ENCODE measurements at places on chromosomes 7 and 10. TPM values are rescaled to one million over a fixed set of nuclear protein-coding genes. Genes with fewer than 3 reads are reported as not detected.

The WNT8B gene
- total RNA-seq: not detected

The ASB10 gene
- total RNA-seq: not detected

The SLIT1 gene
- 0.31 TPM for total RNA-seq

The CTAGE8 gene
- not detected for total RNA-seq

The BLVRA gene
- 35.8 TPM for total RNA-seq

The IFIT1B gene
- 0.06 TPM for total RNA-seq

The SPDYE9 gene
- total RNA-seq: not detected

The UCMA gene
- total RNA-seq: not detected

The LRRN3 gene
- total RNA-seq: 42.8 TPM

The ELN gene
- total RNA-seq: 55.2 TPM

The TACC2 gene
- total RNA-seq: 14.1 TPM

The PRLHR gene
- not detected for total RNA-seq

The COMMD3 gene
- 68.8 TPM for total RNA-seq

The ADARB2 gene
- not detected for total RNA-seq

The PNLIPRP1 gene
- not detected for total RNA-seq

The SPDYE11 gene
- not detected for total RNA-seq

The GNGT1 gene
- not detected for total RNA-seq

The ADAM22 gene
- total RNA-seq: 0.50 TPM

The GALNT17 gene
- total RNA-seq: not detected

The ANLN gene
- 80.6 TPM for total RNA-seq

The HMX3 gene
- total RNA-seq: not detected

The CPED1 gene
- total RNA-seq: 94.2 TPM

The GARIN1A gene
- 1.6 TPM for total RNA-seq

The TDRD1 gene
- total RNA-seq: 1.9 TPM

The TFPI2 gene
- total RNA-seq: 338 TPM

The TRPV5 gene
- not detected for total RNA-seq

The MMRN2 gene
- 13.2 TPM for total RNA-seq

The OR6B1 gene
- total RNA-seq: not detected

The HOXA6 gene
- total RNA-seq: not detected

The EBF3 gene
- total RNA-seq: 1.7 TPM
